ENCODE measurements at places on chromosomes 7 and 10. TPM values are rescaled to one million over a fixed set of nuclear protein-coding genes. Genes with fewer than 3 reads are reported as not detected.
A peak's percentile ranks its signal among the peaks of the same experiment; 100 is the strongest.

- no peak for DNase-seq
These were observed 83.7 kb downstream of the ATXN7L1 start for GRCh38 chr7:105792488-105793370.

- DNase-seq, result no peak
These were observed 7.6 kb upstream of the PRKAG2 start for GRCh38 chr7:151884312-151885201.

DNA sequence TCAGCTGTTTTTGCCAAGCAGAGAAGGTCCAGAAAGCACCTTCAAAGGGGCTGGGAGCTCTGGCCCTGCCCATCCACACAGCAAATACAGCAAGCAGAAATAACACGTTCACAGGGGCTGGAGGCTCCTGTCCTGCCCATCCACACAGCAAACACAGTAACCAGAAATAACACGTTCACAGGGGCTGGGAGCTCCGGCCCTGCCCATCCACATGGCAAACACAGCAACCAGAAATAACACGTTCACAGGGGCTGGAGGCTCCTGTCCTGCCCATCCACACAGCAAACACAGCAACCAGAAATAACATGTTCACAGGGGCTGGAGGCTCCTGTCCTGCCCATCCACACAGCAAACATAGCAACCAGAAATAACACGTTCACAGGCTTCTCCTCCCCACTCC lies 558.1 kb downstream of the PTPRN2 start:
- no peak for DNase-seq

- no peak for DNase-seq
These were observed 74.2 kb downstream of the JAZF1 start for GRCh38 chr7:28106321-28106829.

DNA sequence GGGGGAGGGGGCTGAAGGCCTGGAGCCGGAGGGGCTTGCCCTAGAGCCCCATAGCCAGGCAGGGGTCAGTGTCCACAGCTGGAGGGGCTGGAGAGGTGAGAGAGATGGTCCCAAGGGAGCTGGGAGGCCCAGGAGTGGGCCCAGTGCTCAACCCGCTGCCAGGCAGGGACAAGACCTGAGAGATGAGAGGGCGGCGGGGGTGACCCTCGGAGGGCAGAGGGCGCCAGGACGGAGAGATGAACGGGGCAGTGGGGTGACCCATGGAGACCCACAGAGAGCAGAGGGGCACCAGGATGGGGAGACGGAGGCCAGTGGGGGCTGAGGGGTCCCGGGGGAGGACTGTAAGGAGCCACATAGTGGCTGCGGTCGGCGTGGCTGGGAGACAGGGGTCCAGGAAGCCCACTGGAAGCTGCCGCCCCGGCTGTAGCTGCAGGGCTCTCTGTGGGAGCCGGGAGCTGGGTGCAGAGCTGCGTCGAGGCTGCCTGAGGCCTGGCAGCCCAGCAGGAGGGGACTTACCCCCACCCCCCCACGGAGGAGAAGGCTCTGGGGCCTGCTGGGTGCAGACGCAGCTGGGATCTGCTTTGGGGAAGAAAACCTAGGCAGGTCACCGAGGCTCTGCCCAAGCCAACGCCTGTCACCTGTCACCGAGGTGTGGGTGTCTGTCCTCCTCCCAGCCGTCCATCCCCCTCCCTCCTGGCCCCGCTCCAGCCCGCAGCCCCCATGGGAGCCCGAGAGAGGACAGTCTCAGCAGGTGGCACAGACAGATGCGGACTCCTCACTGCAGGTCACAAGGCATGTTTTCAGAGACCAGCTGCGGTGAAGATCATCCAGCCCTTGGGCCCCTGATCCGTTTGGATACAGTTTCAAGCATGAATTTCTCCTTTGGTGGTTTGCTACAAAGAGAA lies 25.1 kb downstream of the PWWP2B start:
- no peak for DNase-seq

DNA sequence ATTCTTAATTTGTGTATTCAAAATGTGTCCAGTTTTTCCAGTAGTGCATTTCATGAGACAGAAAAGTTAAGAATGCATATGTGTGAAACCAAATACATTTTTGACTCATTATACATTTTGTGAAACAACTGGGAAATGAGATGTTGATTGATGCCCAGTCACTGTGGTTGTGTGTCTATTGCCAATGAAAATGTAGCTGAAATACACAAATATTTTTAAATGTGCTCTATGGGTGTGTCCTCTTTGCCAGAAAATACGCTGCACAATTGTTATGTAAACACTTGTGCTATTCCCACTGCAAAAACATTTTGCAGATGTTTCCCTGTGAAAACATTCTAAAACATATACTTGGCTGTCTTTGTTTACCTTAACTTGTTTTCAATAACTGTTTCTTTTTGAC lies 395.2 kb downstream of the TFEC start:
- no peak for DNase-seq

DNA sequence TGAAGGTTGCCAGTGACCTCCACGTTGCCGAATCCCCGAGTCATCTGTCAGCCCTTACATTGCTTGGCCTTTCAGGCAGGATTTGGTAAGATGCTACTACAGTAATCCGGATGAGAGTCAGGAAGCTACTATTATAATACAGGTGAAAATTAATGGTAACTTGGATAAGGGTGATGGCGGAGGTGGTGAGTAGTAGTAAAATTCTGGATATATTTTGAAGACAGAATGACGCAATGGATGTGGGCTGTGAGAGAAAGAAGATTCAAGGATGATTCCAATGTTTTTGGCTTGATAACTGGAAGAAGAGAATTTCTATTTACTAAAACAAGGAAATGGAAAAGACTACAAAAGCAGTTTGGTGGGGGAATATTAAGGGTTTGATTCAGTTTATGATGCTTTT lies 1.4 kb upstream of the DNAJB12 start:
- no peak for DNase-seq

- no peak for DNase-seq
These were observed 544.1 kb downstream of the SORCS3 start for GRCh38 chr10:105185161-105185560.

The NAT16 gene
- total RNA-seq, result not detected

- no peak for DNase-seq
These were observed 652.4 kb downstream of the CNTNAP2 start for GRCh38 chr7:146768957-146769356.

DNA sequence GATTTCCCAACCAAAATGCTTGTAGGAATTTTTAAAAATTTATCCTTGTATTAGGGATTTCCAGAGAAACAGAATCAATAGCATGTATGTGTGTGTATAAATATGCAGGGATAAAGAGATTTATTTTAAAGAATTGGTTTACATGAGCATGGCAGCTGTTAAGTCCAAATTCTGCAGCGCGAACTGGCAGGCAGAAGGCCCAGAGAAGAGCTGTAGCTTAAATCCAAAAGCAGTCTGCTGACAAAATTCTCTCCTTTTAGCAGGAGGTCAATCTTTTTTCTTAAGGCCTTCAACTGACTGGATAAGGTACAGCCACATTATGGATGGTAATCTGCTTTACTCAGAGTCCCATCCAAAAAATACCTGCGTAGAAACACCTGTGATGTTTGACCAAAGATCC lies 42.0 kb downstream of the PRR15 start:
- DNase-seq, result no peak

DNA sequence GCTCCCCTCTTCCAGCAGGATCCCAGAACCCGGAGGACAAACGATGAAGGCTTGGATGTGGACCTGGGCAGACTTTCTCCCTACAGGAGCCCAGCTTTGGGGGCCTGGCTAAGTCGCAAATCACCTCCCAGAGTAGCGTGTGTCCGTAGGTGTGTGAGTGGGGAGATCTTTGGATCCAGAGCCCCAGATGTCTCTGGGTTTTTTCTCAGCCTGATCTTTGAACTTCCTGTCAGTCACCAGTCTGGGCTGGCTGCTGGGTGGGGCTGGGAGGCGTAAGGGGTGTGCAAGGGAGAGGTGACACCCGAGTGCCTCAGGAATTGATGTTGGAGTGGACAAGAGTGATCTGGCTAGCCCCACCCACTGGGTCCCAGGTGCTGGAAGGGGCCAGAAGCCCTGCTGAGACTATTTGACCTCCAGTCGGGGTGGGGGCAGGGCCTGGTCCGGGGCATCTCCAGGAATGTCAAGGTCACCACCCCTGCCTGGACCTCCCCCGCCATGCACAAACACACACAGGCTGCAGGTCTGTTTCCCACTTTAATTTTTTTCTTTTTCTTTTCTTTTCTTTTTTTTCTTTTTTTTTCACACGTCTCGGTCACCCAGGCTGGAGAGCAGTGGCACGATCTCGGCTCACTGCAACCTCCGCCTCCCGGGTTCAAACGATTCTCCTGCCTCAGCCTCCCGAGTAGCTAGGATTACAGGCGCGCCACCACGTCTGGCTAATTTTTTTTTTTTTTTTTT lies at the start of gene MOGAT3:
Gene MOGAT3, minus strand, starts transcription at position 175 of the 738 bp plus-strand sequence. CDS start 182 bp downstream, outside the sequence.
- no peak for DNase-seq

DNA sequence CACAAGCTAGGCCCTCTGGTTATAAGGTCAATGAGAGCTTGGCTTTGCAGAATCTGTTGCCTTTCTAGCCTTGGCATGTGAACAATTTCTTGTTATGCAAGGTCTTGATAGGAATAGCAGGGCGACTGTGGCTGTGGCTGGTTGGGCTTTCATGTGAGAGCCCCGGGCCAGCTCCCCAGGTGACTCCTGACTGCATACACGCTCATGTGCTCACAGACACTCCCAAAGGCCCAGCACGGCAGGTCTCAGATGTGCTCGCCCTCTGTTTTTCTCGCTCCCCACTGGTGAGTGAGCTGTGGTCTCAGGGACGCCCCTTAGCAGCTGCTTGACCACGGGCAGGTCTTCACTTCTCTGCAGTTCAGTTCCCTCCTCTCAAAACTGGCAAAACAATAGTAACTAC lies 37.1 kb upstream of the ZNF32 start:
- DNase-seq, result no peak

The MOGAT3 gene
- total RNA-seq, result not detected

The PGAM2 gene
- not detected for total RNA-seq

GRCh38 chr7:108254259-108254658 lies 124.1 kb upstream of the LAMB4 start:
- DNase-seq, result no peak

- DNase-seq, result peak; percentile 69
These were observed 43.4 kb downstream of the PRF1 start for GRCh38 chr10:70558871-70559810.

GRCh38 chr10:79264942-79265341 lies 82.3 kb upstream of the PPIF start:
- DNase-seq, result no peak

GRCh38 chr10:4663162-4663992 lies 162.6 kb upstream of the AKR1E2 start:
- DNase-seq, result peak; percentile 95

The CNTNAP2 gene
- 47.8 TPM for total RNA-seq

- no peak for DNase-seq
These were observed 739.9 kb downstream of the XPNPEP1 start for GRCh38 chr10:109183366-109183765.

DNA sequence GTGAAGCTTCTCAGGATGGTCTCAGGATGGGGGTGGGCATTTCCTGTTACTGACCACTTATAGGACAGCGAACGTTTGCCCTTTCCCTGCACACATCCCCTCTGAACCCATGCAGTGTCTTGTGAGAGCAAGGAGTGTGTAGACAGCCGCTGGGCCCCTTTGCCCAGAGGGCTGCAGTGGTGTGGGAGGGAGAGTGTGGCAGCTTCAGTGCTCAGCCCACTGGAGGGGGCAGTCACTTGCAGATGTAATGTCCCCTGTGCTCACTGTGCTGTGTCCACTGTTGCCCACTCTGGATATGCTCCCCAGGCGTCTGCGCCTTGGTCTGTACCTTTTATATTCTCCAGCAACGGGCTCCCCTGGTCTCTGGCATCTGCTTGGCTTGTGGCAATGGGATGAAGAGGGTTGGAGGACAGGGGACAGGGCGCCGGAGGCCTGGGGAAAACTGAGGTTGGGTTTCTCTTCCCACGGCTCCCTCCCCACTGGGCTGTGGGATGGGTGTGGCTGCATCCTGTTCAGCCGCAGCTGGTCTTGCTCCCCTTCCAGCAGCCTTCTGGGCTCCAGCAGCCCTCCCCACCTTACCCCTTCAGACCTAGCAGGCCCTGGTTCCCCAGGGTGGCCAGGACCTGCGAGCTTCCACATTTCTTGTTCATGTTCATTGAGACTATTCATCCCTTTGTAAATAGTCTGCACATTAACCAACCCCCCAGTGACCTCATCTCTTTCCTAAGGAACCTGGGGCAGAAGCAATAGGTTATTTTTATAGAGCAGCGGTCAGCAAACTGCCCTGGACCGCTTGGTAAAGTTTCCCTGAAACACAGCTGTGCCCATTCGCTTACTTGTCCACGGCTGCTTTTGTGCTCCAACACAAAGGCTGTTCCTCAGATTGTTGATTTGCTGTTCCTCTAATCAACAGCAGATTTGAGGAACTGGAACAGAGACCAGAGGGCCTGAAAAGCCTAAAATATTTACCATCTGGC lies 6.1 kb downstream of the ZNF789 start:
- DNase-seq, result no peak

- no peak for DNase-seq
These were observed 425.1 kb upstream of the LRGUK start for GRCh38 chr7:133702078-133702477.

The STEAP2 gene
- total RNA-seq, result 134 TPM

- DNase-seq, result no peak
These were observed 31.5 kb downstream of the CHCHD3 start for GRCh38 chr7:133050200-133050995.

The FAM237B gene
- not detected for total RNA-seq

GRCh38 chr10:127550861-127551260 lies 1.8 kb downstream of the NPS start:
- peak; percentile 55 for DNase-seq

DNA sequence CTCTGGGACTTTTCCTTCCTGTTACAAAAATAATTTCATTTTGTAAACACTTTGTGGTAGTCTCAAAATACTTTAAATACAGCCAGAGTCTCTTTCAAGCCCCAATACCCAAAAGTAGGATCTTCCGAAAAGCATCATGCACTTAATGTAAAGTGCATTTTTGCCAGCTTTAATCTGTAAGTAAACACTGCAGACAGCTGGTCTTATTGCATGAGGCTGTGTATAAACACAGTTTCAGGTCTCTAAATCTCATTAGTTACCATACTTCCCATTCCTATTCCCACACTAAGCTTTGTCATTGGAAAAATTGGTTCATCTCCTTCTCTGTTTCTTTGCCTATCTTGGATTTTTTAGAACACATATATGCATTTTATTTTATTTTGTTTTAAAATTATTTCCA lies 87.6 kb upstream of the GNAI1 start:
- no peak for DNase-seq

DNA sequence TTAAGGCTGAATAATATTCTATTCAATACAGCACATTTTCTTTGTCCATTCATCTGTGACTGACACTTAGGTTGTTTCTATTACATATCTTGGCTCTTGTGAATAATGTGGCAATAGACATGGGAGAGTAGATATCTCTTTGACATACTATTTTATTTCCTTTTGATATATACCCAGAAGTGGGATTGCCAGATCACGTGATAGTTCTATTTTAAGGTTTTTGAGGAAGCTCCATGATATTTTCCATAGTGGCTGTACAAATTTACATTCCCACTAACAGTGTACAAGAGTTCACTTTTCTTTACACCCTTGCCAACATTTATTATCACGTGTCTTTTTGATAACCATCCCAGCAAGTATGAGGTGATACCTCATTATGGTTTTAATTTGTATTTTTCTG lies 1114.7 kb downstream of the CNTNAP2 start:
- DNase-seq, result no peak

- no peak for DNase-seq
These were observed 38.4 kb downstream of the RHOBTB1 start for GRCh38 chr10:60905580-60905979.

GRCh38 chr7:81068-81925 lies 111.1 kb upstream of the FAM20C start:
- DNase-seq, result no peak

Data from A673 (cell line).